NCI-H2107 (cell line): ENCODE measurements at places on chromosomes 3 and 15.

- DNase-seq = no peak
Measured at GRCh38 chr3:133821767-133822638, 16.4 kb downstream of the SRPRB start.

DNA sequence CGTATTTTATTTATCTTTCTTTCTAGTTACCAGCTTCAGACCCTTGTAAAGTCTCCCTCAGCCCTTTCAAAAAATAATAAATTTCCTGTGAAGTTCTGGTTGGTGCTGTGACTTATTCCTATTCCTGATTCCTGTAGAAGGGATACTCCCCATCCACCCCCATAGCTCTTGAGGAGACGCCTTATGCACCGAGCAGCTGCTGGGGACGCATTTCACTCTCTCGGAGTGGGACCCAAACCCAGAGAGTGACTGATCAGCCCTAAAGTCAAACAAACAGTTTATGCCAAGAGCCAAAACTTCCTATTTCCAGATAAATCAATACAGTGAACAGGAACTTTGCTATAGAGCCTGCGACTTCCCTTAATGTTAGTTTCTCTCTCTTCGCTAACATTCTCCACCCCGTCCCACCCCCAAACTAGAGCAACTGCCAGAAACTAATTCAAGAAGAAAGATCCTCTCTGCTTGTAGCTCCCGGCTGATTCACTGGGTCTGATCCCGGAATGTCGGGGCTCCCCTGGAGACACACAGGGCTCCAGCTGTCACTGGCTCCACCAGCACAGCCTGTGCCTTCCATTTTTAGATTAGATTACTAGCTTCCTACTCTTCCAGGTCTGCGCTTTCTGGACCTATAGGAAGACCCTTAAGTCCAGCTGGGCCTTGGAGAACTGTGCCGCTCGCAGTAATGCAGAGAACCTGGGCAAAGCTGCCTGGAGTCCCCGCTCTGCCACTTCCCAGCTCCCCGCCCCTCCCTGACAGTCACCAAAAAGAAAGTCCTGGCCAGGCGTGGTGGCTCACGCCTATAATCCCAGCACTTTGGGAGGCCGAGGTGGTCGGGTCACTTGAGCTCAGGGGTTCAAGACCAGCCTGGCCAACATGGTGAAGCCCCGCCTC is 45.2 kb downstream of the KLHL25 start:
- no peak for DNase-seq

DNA sequence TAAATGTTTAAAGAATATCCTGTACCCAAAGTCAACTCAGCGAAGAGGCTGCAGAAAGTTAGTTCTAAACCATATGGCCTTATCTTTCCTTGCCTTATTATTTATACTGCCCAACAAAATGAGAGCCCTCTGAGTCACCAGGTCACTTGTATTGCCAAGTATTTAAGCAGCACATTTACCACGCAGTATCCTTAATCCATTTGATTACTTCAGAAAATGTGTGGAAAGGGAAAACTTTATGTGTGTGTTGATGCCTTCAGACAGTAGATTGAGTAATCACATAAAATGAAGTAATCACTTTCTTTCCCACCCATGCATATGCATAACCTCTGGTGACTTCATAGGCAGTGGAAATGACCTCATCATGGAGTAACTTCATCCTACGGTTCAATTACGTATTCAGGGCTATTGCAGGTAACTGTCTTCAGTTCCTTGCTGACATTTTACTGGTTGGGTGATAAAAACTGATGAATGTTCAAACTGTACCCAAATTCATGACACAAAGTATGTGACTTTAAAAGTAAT is 7.5 kb upstream of the CADPS start:
- no peak for DNase-seq

DNA sequence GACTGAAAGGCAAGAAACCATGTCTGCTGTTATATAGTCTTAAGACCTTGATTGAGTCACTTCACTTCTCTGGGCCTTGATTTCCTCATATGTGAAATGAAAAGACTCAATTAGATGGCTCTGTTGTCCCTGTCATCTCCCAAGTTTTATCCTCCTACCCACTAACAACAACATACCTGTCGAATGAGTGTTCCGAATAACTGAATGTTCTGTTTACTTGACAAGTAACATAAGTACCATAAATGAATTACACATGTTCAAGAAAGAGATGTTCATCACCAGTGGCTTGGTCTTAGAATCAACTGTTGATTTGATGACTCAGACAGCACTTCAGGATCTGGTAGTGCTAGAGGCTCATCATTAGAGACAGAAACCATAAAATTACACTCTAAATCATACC is 311.7 kb downstream of the VPS13C start:
- no peak for DNase-seq

DNA sequence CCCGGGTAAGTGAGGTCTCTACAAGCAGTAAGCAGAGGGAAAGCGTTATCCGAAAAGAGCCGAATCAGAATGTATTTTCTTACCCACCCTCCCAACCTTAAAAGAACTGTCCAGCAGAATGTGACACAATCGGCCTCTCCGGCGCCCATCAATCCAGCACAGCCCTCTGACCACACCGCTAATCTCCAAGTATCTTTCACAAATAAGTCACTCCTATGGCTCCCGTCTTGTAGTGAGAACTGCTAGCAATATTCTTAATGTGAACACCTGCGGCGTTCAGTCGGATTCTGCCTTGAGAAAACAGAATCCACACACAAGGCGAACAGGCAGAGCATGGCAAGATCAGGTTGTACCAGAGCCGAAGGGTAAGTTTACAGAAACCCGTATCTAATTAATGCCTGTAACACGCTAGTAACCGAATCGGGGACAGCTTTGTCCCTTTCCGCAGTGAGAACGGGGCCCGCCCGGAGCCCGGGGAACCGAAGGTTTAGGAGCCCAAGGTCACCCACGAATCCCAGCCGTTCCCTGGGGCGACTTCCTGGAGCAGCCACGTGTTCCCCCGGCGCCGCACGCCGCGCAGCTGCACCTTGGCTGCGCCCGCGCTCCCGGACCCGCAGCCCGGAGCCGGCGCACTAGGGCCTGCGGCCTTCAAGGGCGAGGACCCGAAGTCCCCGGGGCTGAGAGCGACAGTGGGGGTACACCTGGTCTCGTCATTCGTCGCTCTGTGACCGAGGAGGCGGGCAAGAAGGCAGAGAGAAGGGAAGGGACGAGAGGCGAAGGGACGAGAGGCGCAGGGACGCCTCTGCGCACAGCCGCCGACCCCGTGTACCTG is 672 bp downstream of the TFRC start:
- DNase-seq = peak; percentile 84

DNA sequence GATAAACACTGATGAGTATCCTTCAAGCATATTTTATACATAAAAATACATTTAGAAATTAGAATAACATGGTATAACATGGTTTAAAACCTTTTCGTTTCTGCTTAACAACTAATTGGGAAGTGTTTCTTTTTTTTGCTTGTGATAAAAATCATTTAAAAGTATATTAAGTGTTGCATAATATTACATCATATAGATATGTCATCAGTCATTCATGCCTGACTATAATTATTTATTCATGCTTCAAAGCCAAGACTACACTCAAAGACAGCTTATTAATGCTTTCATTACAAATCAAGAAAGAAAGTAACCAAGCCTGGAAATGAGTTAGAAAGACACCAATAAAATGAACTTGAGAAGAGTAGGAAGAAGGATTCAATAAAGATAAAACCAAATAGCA is 136.6 kb upstream of the TP63 start:
- no peak for DNase-seq

GRCh38 chr3:58630076-58630709 is 36.4 kb downstream of the FAM3D start:
- peak; percentile 45 for DNase-seq

DNA sequence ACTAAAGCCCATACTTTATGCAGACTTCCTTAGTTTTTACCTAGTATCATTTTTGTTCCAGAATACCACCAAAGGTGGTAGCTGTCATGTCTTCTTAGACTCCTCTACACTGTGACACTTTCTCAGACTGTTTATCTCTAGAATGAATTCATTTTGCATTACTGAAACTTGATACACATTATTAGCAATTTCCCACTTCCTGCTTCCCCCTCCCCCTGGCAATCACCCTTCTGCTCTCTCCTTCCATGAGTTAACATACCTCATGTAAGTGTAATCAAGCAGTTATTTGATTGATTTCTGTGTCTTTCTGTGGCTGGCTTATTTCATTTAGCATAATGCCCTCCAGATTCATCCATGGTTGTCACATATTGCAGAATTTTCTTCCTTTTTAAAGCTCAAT is 204.9 kb downstream of the STAG1 start:
- DNase-seq = no peak

DNA sequence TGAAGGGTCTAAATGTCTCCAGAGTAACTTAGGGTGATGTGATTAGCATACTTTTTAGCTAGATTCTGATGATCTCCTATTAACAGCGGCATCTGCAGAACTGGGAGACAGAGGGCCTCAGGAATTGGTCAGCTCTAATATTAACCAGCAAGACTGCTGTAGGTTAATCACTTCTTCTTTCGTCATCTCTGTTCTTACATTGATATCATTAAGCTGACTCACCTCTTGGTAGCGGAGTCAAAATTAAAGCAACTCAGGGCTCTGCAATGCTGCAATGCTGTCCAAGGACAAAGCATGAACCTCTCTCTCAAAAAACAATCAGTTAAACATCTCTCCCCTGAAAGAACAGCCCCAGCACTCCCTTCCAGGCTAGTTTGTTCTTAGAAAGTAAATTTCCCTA is 57.5 kb upstream of the TRA2B start:
- DNase-seq = no peak

GRCh38 chr15:58302832-58303231 is 129.0 kb upstream of the LIPC start:
- no peak for DNase-seq

DNA sequence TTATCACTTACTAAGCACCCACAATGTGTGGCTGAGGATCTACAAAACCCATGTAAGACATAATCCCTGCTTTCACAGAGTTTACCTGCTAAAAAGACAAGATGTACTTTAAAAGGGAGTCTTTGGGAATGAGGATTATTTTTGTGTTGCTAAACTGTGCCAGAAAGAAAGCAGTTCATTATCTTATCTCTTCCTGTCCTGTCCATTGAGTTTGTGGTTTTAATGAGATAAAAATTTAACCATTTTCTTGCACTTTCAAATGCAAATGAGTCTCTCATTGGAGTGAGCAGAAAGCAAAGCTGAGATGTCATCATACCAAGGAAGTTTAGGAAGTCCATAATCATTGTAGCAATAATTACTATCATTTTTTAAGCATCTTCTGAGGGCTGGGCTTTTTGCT is 231.2 kb upstream of the ADAMTS9 start:
- no peak for DNase-seq

- DNase-seq = no peak
Measured at GRCh38 chr3:78801926-78802561, 965.8 kb downstream of the ROBO1 start.

- DNase-seq = no peak
Measured at GRCh38 chr15:57298204-57298603, 78.1 kb upstream of the CGNL1 start.

GRCh38 chr3:172517859-172518466 is 5.3 kb downstream of the TNFSF10 start:
- no peak for DNase-seq

GRCh38 chr15:35440265-35440664 is 105.7 kb downstream of the DPH6 start:
- no peak for DNase-seq

DNA sequence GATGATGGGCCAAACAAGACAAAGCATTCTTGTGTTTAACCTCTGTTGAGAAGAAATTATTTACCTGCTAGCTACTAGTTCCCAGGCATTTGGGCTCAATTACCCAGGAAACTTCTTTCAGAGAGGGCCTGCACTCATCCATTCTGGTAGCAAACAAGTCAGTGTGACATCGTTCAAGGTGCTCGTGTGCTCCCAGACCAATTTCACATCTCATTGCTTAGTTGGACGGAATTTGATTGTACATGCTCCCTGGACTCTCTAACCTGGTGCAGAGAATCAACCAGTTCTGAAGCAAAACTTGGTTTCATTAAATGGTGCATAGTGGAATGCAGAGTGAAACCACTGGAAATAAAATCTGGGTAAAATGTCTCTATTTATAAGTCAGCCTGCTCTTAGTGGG is 392.7 kb downstream of the LSAMP start:
- DNase-seq = no peak

DNA sequence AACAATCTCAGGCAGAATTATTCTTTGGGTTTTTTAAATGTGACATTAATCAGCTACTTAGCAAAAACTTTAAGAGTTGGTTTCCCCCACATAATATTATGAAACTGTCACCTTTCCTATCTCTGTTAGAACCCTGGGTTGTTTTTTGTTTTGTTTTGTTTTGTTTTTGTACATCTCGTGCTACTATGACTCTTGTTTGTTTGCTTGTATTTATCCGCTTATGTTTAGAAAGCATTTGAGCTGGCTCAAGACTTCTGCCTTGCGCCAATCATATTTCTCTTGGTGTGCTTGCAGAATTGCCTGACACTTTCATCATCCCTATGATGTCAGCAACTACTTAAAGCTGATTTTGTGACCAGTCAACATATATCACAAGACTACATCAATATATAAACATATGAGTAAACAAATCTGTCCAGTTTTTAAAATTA is 116.9 kb downstream of the DCLK3 start:
- no peak for DNase-seq

DNA sequence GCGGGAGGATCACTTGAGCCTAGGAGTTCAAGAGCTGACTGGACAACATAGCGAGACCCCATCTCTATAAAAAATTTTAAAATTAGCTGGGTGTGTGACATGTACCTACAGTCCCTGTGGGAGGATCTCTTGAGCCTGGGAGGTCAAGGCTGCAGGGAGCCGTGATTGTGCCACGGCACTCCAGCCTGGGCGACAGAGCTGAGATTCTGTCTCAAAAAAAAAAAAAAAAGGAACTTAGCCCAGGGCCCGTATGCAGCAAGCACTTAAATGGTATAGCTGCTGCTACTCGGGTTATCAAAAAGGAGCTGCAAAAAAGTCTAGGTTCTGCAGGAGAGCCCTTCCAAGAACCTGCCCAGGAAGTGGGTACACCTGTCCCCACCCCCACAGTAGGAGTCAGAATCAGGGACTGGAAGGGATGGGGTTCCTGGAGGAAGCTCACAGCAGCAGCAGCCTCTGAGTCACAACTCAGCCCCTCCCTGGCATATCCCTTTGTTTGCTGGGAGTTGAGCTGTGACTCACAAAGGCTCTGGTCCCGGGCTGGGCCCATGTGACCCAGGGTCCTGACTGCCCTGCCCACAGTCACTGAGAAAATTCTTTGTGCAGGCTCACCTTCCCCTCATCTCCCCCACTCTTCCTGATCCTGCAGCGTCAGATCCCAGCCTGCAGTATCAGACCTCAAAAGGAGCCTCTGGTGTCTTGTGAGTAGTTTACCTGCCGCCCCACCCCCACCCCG is at the start of gene SPATA12:
TSS of gene SPATA12 (plus strand) at position 576 of the 733 bp plus-strand sequence. CDS start 13,031 bp downstream, outside the sequence.
- DNase-seq = no peak

DNA sequence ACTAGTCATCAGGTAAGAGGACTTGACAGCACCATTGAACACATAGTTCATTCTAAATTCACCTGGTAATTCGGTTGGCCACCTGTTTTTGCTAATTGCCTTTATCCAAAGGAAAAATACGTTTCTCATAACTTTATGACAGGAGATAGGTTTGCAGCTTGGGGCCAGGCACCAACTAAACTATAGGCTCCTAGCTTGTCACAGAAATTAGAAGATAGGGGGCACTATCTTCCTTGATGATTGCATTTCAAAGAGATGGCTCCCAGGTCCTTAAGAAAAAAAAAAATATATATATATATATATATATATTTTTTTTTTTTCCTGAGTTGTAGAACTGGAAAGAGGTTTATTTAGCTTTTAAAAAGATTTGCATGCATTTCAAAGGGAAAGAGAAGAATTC is 563.6 kb downstream of the NAALADL2 start:
- no peak for DNase-seq

GRCh38 chr3:86968244-86968932 is 22.6 kb downstream of the VGLL3 start:
- DNase-seq = no peak
